ENCODE measurements at places on chromosomes 13 and 19. TPM values are rescaled to one million over a fixed set of nuclear protein-coding genes. Genes with fewer than 3 reads are reported as not detected.

The TEKTIP1 gene
- 7.6 TPM for total RNA-seq

The SYMPK gene
- 111 TPM for total RNA-seq

The USE1 gene
- 27.8 TPM for total RNA-seq

The LRRC25 gene
- not detected for total RNA-seq

The PSG1 gene
- not detected for total RNA-seq

The TRMT1 gene
- total RNA-seq: 65.6 TPM

The CCDC194 gene
- total RNA-seq: 4.5 TPM

The ZNF66 gene
- 8.1 TPM for total RNA-seq

The TINCR gene
- total RNA-seq: 0.76 TPM

The RNF225 gene
- total RNA-seq: not detected

The CPB2 gene
- not detected for total RNA-seq

The DZIP1 gene
- total RNA-seq: not detected

The CGB1 gene
- not detected for total RNA-seq

The KLC3 gene
- not detected for total RNA-seq

The WDR87 gene
- total RNA-seq: not detected

The SULT2B1 gene
- 0.32 TPM for total RNA-seq

The FGF21 gene
- not detected for total RNA-seq

The PRTN3 gene
- total RNA-seq: not detected

The LILRA1 gene
- not detected for total RNA-seq

The VSTM1 gene
- total RNA-seq: not detected

The C1QTNF9 gene
- not detected for total RNA-seq

The SKA3 gene
- 29.0 TPM for total RNA-seq

The WTIP gene
- 0.37 TPM for total RNA-seq

The TIMM44 gene
- total RNA-seq: 73.7 TPM

The LILRB2 gene
- not detected for total RNA-seq

The FXYD1 gene
- not detected for total RNA-seq

The PSG3 gene
- not detected for total RNA-seq

The EBI3 gene
- 28.1 TPM for total RNA-seq

The CGB2 gene
- total RNA-seq: not detected

The GRIN3B gene
- not detected for total RNA-seq

The CYP4F2 gene
- total RNA-seq: not detected

The ELOF1 gene
- 64.6 TPM for total RNA-seq

The SLC8A2 gene
- total RNA-seq: not detected

The CGB8 gene
- not detected for total RNA-seq

The SOX1 gene
- total RNA-seq: not detected

The TSSK6 gene
- total RNA-seq: 3.1 TPM

The CRLF1 gene
- total RNA-seq: not detected

The CAPS gene
- 13.0 TPM for total RNA-seq

The EEF2 gene
- 1,729 TPM for total RNA-seq

The ZNF90 gene
- total RNA-seq: 4.1 TPM

The ZNF429 gene
- total RNA-seq: 4.3 TPM

The B3GNT8 gene
- 1.1 TPM for total RNA-seq

The ZNF564 gene
- total RNA-seq: 11.2 TPM

The PCDH8 gene
- not detected for total RNA-seq

The C19orf81 gene
- total RNA-seq: not detected

The CCDC169 gene
- not detected for total RNA-seq

The SMIM44 gene
- total RNA-seq: not detected

The PRR22 gene
- total RNA-seq: 5.3 TPM

The OR7A5 gene
- not detected for total RNA-seq

The PNMA8B gene
- total RNA-seq: not detected

The ANGPTL8 gene
- not detected for total RNA-seq

The ZIC2 gene
- 2.1 TPM for total RNA-seq

The KLHL1 gene
- total RNA-seq: not detected

The MBD3L2 gene
- not detected for total RNA-seq

Data from T-helper 1 cell treated with Interleukin-12 subunit alpha and Interleukin-12 subunit beta and Interleukin-4 antibody, amounts not matched to agents 30 ng/mL and 1 ng/mL, for 36 hours (primary cell).